ENCODE measurements at places on chromosomes 16 and 17.
A peak's percentile ranks its signal among the peaks of the same experiment; 100 is the strongest.

DNA sequence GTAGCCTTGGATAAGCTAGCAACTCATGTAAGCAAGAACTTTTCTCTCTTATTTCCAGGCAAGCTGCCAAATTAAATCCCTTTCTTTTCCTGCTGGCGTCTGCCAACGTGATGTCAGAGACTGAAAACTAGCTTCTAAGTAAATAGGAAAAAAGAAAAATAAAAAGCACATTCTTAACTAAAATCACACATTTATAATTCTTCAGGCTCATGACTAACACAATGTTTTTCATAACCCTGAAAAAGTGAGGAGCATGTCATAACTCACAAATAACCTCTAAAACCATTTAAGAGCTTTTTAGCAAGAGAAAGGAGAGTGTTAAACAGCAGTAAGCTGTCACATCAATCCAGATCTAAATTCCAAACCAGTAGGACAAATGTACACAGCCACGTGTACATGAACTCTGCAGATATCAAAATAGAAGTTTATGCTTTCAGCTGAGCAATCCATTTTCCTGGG, 110.0 kb downstream of the N4BP1 start:
- DNase-seq = no peak

DNA sequence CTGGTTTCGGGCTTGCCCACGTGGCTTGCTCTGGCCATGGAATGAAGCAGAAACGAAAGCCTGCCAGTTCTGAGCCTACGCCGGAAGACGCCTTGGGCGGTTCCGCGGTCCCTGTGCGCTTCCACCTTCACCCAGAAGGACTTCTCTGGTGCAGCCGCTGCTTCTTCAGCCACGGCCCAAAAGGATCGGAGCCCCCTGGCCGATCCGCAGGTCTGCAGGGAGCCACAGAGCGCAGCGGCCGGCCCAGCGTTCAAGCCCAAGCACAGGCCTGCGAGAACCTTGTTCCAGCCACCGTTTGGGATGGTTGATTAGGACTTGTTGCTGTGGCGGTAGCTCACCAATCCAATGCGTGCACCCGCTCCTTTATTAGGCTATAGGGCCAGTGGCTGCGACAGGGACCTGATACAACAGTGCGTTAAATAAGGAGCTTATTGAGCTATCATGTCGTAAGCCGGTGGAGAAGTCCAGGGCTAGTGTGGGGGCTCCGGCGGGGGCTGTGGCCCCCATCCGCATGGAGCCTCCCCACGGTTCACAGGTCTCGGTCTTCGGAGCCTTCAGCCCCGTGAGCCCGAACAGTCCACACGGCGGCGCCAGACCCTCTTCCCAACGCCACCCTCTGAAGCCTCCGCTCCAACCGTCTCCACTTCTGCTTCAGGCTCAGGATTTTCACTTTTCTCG, 10.2 kb upstream of the MPP2 start:
- peak; percentile 25 for DNase-seq

- DNase-seq = no peak
Observed at GRCh38 chr17:19380481-19381301, 2.4 kb downstream of the MAPK7 start.

GRCh38 chr16:30533748-30534367, 800 bp downstream of the ZNF747 start:
- DNase-seq = no peak

GRCh38 chr16:27920391-27920891, 143.1 kb downstream of the GSG1L start:
- peak; percentile 13 for DNase-seq

DNA sequence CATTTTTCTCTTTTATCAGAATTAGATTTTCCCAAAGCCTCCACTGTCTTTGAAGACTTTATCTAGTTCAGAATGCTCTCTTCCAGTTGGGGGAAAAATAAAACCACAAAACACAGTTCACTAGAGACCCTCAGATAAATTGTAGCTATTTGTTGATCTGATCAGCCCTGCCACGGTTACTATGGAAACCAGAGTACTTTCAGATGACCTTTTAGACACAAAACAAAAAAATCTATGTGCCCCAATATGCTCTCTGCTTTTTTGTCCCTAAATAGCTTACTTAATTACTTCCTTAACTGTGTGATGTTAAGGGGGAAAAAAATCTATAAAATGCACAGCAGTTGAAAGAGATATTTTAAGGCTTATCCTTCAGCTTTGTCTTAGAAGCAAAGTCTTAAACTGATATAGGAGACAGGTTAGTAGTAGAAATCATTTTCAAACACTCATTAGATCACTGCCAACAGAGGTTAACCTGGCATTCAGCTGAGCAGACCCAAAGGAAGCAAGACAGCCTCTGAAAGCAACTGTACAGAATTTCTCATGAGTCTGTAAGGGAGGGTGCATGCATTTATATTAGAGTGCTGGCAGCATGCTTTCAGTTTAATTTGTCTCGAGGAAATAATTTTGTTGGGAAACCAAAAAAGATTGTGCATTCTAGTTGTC, 129.9 kb upstream of the CACNG5 start:
- no peak for DNase-seq

DNA sequence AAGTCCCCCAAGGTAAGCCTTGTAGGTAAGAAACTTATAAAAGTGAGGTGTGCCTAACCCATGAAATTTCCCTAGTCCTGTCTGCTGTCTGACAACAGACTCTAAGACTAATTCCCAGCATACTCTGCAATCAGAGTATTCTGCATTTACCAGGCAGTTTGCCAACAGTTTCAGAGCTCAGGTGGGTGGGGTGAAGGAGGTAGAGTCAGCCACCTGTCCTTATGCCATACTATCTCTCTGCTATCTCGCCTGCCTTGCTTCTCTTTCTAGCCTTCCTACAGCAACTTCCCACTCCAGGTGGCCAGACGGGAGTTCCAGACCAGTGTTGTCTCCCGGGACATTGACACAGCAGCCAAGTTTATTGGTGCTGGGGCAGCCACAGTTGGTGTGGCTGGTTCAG, 2.3 kb downstream of the ATP5MC1 start:
- DNase-seq = no peak

DNA sequence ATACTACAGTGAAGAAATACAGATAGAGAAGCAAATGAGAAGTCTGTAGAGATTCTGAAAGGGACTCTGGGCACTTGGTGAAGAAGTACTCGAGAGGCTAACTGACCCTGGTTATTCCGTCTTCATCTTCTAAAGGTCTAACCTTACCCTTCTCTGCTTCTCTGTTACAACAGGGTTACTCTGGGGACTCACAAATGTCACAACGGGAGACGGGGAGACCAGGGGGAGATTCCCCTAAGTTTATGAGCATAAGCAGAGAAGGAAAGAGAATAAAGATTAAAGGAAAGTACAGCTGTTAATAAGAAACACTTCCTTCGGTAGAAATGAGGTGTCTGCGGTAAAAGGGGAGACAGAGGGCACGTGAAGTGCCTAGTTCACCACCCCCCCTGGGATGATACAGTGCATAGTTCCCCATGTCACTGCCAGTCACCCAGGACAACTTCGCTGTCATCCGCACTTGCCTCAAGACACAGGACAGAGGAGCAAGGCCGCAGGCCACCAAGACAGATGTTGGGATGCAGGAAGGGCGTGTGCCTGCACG, 75.2 kb upstream of the TRAP1 start:
- no peak for DNase-seq

- peak; percentile 30 for DNase-seq
Observed at GRCh38 chr17:9647014-9647413, 1.7 kb downstream of the USP43 start.

GRCh38 chr17:75077496-75078283, 10.1 kb upstream of the SLC16A5 start:
- no peak for DNase-seq

DNA sequence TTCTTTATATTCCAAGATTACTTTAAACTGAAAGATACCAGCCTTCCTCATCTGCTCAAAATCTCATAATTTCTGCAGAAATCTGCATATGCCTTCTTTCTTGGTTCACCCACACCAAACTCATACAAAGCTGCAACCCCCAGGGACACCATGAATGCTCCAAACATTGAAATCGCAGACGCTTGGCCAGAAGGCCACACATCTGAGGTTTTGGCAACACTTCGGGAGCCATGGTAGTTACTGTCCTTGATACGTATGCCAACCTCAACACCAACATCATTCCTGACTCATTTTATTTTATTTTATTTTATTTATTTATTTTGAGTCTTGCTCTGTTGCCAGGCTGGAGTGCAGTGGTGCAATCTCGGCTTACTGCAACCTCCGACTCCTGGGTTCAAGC, 11.8 kb downstream of the GSPT1 start:
- DNase-seq = no peak
